ENCODE measurements at places on chromosomes 7 and 10. TPM values are rescaled to one million over a fixed set of nuclear protein-coding genes. Genes with fewer than 3 reads are reported as not detected.

Gene PLEKHS1
- not detected for total RNA-seq

Gene PPP1R17
- total RNA-seq: not detected

Gene TRPV5
- total RNA-seq: not detected

Gene CTAGE4
- total RNA-seq: 0.62 TPM

Gene MBLAC1
- 2.8 TPM for total RNA-seq

Gene ZNF107
- 1.1 TPM for total RNA-seq

Gene CYP2C19
- not detected for total RNA-seq

Gene AGAP9
- total RNA-seq: 2.3 TPM

Gene POT1
- total RNA-seq: 16.9 TPM

Gene CLEC2L
- total RNA-seq: not detected

Gene STEAP1
- 1.5 TPM for total RNA-seq

Gene PCDH15
- total RNA-seq: 0.25 TPM

Gene AEBP1
- 18.4 TPM for total RNA-seq

Gene FBXL13
- total RNA-seq: 0.27 TPM

Gene CCDC172
- total RNA-seq: not detected

Gene AKR1C1
- total RNA-seq: 20.2 TPM

Gene LRRN3
- 10.6 TPM for total RNA-seq

Gene RBM17
- total RNA-seq: 72.1 TPM

Gene COL26A1
- not detected for total RNA-seq

Gene PITX3
- 1.1 TPM for total RNA-seq

Gene CHAT
- total RNA-seq: not detected

Gene PDZD8
- total RNA-seq: 18.7 TPM

Gene MOGAT3
- not detected for total RNA-seq

Gene TMEM236
- total RNA-seq: 0.30 TPM

Gene PRR15
- 0.35 TPM for total RNA-seq

Gene SRRM3
- 17.2 TPM for total RNA-seq

Gene CALN1
- not detected for total RNA-seq

Gene MKRN1
- total RNA-seq: 118 TPM

Gene CUZD1
- total RNA-seq: 0.12 TPM

Gene UNCX
- not detected for total RNA-seq

Gene RNF32
- not detected for total RNA-seq

Gene SLC25A40
- total RNA-seq: 32.1 TPM

Gene ZNF488
- not detected for total RNA-seq

Gene LBX1
- total RNA-seq: not detected

Gene SPDYE2
- total RNA-seq: not detected

Gene HOXA13
- not detected for total RNA-seq

Gene LEP
- total RNA-seq: 0.42 TPM

Gene STAG3
- total RNA-seq: 0.74 TPM

Gene TMEM130
- not detected for total RNA-seq

Gene TFR2
- not detected for total RNA-seq

Gene NPC1L1
- not detected for total RNA-seq

Gene IGF2BP3
- not detected for total RNA-seq

Gene CPA2
- total RNA-seq: not detected
